Fibroblast of skin of scalp (primary cell): ENCODE measurements at places on chromosomes 4 and X.
A peak's percentile ranks its signal among the peaks of the same experiment; 100 is the strongest.

DNA sequence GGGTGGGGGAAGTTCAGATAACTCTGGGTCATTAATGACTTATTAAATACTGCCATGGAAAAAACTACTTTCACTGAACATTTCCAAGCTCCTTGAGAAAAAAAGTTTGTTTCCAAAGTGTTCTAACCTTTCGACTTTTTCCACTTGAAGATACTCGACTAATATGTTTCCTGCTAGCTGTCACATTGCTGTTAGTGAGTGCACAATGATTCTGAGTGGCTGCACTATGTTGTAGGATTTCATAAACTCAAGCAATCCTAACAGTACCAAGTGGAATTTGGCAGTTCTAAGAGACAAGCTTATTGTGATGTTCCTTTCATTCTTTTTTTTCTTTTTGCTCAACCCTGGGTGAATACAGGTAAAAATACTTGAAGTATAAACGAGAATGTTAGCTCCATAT, 33.4 kb downstream of the GRXCR1 start:
- DNase-seq, result no peak

DNA sequence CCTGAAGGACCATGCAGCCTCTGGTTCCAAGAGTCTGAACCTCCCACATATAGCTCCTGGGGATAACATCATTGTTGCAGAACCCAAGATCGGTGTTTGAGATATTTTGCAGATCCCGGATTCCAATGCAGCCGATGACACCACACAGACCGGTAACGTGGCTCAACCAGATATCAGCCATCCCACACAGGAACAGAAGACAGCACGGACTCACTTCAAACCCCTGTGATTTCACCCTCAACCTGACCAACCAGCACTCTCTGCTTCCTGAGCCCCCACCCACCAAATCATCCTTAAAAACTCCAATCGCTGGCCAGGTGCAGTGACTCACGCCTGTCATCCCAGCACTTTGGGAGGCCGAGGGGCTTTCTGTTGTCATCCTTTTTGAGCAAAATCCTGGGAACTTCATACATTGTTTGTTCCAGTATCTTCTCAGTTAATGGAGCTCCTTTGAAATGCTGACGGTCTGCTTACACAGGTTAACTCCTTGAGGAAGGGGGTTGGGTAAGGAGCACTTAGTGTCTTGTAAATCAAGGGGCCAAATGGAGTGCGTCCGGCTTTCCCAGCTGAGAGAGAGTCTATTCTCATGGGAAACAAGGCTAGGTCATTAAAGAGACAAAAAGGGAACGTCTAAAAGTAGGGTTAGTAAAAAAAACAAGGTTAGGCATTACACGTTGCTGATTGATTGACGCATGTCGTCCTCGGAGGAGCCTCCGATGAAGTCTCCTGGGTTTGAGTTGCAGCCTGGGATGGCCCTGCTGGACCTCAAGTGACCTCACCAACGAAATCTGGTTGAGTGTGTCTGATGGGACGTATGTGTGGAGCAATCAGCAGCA, 230.4 kb downstream of the CRLF2 start:
- DNase-seq, result no peak

- DNase-seq, result peak; percentile 59
These were observed 54.7 kb downstream of the CNGA2 start for GRCh38 chrX:151789179-151789800.

- no peak for DNase-seq
These were observed 50.9 kb downstream of the TSC22D3 start for GRCh38 chrX:107724653-107725052.

DNA sequence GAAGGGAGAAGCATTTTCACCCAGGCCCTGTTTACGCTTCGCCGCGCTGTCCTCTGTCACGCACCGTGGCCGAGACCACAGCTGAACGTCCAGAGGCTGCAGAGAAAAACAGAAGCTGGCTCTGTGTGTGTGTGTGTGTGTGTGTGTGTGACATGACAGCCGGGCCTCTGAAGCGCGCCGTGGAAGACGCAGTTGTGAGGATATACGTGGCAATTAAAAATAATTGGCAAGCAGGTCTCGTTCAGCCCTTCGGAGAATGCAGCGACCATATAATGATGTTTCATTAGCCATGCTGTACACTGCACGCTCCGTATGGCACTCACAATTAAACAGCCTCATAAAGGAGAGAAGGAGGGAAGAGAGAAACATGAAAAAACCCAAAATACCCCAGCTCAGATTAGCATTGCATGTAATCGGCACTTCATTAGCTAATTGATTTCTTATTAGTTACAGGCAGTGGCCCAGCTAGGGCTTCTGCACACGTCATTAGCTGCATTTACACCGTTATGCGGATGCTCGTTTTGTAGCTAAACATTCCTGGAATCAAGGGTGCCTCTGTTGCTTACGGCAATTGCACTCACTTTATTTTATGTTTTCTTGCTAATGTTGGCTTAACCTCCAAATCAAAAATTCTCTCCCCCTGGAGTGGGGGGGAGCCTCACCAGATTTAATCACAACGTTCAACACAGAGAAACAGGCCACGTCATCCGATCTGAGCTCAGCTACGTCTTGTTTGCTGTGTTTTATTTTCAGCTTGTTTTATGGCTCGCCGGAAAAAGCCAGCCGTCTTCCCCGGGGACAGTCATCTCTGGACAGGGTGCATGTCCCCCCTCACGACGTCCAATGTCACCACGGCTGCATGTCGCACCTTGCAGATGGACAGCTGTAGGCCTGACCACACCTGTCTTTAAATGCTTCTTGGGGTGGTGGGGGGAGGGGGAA, 74.6 kb upstream of the SHOX start:
- DNase-seq, result no peak

- DNase-seq, result peak; percentile 41
These were observed 155.8 kb downstream of the KCNIP4 start for GRCh38 chr4:21792736-21793135.

- no peak for DNase-seq
These were observed 22.4 kb downstream of the CLDN22 start for GRCh38 chr4:183297675-183298074.

DNA sequence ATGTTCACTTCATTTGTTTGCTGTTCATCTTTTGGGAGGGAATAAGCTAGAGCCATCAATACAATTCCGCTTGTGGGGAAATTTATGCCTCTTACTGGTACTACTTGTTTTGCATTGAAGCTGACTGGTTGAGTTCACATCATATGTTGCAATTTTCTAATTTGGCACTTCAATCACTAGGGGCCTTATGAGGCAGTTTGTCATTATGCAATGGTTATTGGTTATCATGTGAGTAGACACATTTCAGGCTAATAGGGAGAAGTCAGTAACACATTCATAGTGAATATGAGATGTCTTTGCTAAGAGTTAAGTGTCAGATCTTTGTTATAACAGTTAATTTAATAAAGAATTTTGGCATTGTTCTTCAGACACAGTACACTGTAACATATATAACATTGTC, 5.0 kb downstream of the RPL36A start:
- DNase-seq, result no peak

DNA sequence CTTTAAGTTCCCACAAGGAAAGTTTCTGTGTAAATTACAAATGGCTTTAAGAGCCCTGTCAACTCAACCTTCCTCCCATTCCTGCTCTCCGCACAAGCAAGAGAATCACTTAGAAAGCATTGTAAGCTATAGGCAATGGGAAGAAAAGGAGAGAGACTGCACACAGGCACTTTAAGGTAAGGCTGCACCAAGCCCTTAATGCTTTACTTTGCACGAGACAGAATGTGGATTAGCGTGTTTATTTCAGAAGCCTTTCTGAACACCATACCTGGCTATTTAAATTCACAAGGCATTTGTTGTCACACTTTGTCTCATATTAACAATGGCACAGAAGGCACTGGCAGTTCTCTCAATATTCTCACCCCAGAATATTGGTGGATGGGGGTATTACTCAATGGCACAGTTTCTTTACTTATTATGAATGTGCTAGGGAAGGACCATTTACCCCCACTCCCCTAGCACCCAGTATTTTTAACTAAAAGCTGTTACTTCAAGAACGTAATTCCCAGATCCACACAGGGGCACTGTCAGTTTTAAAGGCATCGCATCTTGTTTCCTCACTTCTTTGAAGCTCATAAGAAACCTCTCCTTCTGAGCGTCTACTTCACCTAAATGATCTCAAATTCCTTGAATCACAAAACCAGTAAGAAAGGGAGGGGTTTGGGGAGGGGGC, 150.0 kb downstream of the MAML3 start:
- no peak for DNase-seq

GRCh38 chr4:77930154-77930639, 67.6 kb downstream of the MRPL1 start:
- DNase-seq, result no peak

DNA sequence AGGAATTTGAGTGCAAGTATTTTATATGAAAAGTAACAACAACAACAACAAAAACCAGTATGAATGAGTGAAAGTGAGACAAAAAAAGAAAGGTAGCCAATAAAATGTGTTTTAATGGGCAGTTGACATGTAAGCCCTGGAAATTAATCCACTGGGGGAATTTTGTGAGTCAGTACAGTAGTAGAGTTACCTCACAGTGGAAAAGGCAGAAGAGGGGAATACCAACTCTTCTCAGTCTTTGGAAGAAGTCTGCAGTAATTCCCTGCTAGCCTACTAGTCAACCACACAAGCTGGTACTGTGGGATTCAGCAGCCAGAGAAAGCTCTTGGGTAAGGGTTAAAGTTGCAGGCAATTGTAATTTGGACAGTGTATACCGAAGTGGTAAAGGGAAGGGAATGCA, 76.3 kb upstream of the IL15 start:
- no peak for DNase-seq

DNA sequence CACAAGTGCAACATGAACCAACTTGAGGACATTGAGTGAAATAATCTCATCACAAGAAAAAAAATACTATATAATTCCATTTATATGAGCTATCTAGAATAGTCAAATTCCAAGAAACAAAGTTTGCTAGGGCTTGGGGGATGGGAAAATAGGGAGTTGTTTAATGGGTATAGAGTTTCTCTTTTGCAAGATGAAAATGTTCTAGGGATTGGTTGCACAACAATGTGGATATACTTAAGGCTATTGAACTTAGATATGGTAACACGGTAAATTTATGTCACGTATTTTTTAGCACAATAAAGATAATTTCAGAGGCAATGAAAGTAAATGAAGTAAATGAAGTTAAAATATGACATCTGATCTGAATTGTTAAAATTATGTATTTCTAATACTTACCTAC, 7.9 kb downstream of the MFSD8 start:
- no peak for DNase-seq

GRCh38 chrX:149949743-149950436, 11.6 kb upstream of the EOLA2 start:
- no peak for DNase-seq

GRCh38 chr4:14383652-14384051, 618.6 kb upstream of the CPEB2 start:
- DNase-seq, result no peak

DNA sequence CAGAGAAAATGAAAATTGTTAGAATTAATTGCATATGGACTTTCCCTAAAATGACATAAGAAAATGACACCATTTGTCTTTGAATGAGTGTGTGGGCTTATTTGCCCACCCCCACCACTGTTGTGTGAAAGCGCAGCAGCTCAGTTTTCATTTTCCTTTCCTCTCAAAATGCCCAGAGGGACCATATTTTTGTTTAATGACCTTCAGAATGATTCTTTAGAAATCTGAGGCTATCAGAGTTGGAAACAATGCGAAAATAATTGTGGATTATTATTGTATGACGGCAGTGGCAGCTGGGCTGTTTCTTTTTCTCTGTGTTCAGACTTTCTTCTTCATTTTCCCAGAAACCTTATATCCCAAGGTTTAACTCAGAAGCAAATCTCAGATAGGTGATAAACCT, 44.6 kb upstream of the TEX13A start:
- DNase-seq, result no peak

DNA sequence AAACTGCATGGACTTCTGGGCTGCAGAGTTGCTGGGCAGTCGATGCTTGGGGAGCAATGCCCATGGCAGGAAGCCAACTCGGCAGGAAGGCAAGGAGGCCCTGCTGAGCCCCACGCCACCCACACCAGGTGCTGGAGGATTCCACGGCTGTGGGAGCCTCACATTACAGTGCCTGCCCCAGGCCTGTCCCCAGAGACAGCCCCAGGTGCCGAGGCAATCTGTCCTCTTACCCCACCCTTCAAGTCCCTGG, 53.9 kb downstream of the HMX1 start:
- no peak for DNase-seq

- DNase-seq, result no peak
These were observed 42.4 kb downstream of the PTTG2 start for GRCh38 chr4:38002451-38003071.

DNA sequence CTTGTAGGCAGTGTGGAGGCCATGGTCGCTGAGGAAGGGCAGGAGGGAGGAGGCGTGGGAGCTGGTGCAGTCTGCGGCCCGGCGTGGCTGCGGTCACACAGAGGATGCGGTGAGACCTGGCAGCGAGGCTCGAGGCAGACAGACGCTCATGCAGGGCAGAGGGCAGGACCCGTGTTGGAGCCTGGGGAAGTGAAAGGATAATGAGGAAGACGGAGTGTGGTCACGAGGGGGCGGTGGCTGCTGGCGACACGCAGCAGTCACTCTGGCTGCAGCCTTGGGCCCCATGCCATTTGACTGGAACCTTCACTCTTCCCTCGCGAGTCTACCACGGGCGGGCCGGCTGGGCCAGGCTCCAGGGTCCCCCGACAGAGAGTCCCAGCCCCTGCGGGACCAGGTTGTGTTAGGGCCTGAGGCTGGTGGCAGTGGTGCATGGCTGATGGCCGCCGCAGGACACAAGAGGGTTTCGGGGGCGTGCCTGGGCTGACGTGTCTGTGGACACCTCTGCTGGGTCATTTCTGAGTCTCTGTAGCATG, 68.8 kb upstream of the HGFAC start:
- no peak for DNase-seq

GRCh38 chrX:153922932-153923857, 2.9 kb downstream of the ARHGAP4 start:
- DNase-seq, result peak; percentile 35

DNA sequence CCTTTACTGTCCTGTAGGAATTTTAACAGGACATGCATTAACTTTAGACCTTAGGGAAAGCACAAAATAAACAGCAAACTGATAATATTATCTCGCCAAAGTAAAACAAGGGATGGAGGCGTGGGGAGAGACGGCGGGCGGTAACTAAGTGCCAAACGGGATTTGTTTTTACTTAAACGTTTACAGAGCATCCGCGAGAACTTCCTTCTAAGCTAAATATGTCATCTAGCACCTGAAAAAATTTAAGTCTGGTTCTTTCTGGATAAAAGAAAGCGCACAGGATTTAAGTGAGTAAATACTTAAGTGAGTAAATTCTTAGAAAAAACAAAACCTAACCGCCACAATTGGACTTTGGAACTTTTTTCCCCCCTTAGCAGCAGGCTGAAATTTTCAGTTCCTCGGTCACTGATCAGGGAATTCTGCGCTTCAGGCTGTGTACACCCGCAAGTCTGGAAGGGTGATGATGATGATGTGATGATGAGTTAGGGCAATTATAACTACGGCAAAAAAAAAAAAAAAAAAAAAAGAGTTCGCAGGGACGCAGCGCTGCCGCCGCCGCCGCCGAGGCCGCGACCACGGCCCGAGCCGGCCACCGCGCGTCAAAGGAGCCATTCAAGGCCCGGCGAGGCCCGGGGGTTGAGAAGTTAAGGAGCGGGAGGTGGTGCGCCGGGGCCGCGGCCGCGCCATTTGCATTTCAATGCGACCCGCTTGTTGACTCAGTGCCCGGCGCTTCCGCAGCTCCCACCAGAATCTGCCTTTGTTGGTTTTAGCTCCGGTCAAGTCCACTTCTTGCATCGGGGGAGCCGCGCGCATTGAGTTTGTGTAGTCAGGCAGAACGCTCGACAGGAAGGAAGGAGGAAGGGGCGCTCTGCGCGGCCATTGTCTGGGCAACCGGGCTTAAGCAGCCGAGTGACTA, 108.8 kb downstream of the SPRY1 start:
- DNase-seq, result peak; percentile 51

GRCh38 chr4:33395731-33396485, 2675.7 kb downstream of the PCDH7 start:
- no peak for DNase-seq

- peak; percentile 64 for DNase-seq
These were observed 32.4 kb upstream of the BCOR start for GRCh38 chrX:40130207-40130606.
